Amniotic epithelial cell (primary cell): ENCODE measurements at places on chromosomes 3 and 15.

GRCh38 chr3:152291649-152292066, 22.9 kb downstream of the MBNL1 start:
- peak; percentile 85 for DNase-seq

GRCh38 chr15:89367485-89368451, 33.1 kb upstream of the POLG start:
- no peak for DNase-seq

- peak; percentile 29 for DNase-seq
These were observed 13.8 kb downstream of the TRIM59 start for GRCh38 chr3:160435747-160436146.

GRCh38 chr3:175255698-175256097, 396.6 kb downstream of the NAALADL2 start:
- DNase-seq = peak; percentile 59

GRCh38 chr3:55647670-55648069, 160.6 kb upstream of the WNT5A start:
- peak; percentile 26 for DNase-seq

DNA sequence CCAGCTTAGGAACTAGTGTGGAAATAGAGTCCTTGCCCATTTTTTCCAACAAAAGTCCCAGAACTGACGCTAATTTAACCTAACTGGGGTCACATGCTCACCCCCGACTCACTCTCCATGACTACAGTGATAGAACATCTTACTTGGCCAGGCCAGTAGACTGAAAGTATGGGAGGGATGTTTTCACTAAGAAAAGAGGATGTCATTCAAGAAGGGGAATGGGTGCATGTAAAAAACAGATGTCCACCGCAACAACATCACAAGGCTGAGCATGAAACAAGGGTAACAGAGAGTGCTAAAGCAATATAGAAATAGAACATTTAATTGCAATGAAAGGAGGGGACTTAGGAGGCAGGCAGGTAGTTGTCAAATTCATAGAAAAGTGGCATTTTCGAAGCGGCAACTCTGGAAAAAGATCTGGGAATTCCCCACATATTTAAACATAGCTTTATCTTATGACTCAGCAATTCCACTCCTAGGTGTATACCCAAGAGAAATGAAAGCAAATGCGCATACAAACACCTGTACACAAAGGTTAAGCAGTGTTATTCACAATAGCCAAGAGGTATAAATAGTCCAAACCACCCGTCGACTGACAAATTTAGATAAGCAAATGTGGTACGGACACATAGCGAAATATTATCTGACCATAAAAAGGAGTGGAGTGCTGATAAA, 41.1 kb upstream of the UBE2E2 start:
- no peak for DNase-seq

DNA sequence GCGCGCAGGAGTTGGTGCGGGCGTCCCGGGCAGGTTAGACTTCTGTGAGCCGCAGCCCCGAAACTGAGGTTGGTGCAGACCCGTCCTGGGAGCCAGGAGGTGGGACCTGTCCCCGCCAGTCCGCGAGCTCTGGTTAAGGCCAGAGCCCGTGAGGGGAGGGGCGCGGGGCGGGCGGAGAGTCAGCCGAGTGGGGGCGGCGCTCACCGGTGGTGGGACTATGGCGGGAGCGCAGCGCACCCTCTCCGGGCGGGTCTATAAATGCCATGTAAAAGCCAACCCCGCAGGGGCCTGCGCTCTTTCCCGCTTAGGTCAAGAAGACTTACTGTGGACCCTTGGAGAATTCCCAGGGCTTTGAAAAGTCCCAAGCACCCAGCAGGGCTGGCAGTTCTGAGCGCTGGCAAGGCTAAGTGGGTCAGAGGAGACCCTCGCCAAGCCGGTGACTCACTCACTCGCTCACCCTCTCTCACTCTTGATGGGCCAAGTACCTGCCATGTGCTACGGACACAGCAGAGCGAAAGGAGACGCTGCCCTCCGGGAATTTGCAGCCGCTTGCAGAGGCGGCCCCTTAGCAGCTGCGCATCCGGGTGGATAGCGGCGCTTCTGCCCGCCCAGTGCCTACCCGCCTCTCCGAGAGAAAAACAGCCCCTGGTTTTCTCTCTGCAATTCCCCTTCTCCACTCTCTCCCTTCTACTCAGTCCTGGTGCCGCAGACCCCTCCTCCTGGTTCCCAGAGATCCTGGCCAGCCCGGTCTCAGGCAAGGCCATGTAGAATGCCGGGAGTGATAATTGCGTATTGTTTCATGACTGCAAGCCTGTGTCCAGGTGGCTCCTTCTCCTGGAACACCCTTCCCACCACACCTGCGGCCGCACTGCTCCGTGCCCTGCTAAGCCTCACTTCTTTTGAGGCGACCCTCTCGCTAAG, at the start of gene ALDH1L1:
Gene ALDH1L1 (minus strand): TSS at position 110 of the 921 bp plus-strand sequence. CDS start 19,607 bp downstream, outside the sequence.
- peak; percentile 43 for DNase-seq

DNA sequence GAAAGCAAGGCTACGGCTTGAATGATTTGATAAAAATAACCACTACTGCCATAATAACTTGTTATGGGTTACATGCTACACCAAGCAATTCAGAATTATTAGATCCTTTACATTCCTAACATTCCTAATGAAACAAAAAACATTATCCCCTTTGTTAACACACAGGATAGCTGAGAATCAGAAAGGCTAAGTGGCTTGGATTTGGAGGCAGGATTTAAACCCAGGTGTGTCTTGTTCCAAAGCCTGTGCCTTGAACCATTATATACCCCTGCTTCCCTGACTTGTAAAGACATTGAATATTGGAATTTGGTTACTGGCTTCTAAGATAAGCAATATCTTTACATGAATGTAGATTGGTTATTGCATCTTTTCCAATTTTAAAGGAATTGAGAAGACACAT, 417.1 kb upstream of the GOLIM4 start:
- no peak for DNase-seq

GRCh38 chr3:34261001-34261385, 462.6 kb downstream of the PDCD6IP start:
- no peak for DNase-seq

DNA sequence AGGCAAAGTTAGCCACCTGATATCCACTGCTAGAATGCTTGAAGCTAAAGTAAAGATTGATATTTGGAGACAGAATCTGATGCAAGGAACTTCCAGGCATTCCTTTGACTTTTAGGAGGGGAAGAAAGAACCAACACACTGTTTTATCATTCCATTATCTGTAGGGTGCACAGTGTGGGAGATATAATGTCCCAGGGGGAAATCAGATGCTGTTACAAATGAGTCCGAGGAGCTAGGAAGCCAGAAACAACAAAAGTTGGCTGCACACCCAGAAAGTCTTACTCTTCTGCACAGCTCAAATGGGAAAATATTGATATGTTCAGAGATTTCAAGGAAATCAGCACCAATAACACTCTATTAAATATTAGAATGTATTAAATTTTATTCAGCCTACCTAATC, 113.6 kb upstream of the ROBO1 start:
- no peak for DNase-seq

GRCh38 chr15:75966073-75966472, 46.2 kb downstream of the NRG4 start:
- peak; percentile 89 for DNase-seq

DNA sequence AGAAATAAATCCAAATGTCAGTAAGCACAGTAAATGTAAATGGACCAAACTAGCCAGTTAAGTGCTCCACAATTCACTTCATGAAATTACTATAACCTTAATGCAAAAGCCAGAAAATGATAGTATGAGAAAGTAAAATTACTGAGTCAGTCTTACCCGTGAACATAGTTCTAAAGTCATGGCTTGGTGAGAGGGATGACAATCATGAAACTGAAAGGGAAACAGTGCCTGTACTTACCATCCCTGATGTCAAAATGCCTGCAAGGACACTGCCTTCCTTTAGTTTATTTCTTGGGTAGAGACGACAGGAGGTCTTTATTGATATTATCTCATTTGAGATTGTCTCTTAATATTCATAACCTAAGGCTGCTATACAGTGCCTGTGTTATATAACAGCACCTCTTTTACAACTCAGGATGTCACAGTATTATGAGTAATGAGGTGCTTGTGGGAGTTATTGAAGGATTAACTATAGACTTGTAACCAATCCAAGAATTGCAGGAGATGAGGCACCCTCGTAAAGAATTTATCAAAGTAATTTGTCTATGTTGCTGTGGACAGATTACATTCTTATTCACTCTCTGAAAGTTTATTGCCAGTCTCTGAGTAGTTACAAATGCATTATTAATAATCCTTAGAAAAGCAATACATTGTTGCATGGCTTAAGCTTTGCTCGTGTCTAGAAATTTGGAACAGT, 142.9 kb upstream of the BFSP2 start:
- DNase-seq = no peak

- DNase-seq = peak; percentile 32
These were observed 19.0 kb downstream of the ARL14 start for GRCh38 chr3:160695915-160696327.
